ENCODE measurements at places on chromosomes 1 and 21. TPM values are rescaled to one million over a fixed set of nuclear protein-coding genes. Genes with fewer than 3 reads are reported as not detected.

The RBM15 gene
- total RNA-seq: 25.9 TPM

- no peak for DNase-seq
- H3K36me3 ChIP-seq: no peaks in the 10 kb centered on the region
- no peak overlapping the region for H3K27ac ChIP-seq
- H3K27me3 ChIP-seq: no peaks in the 10 kb centered on the region
- H3K4me3 ChIP-seq: no peak overlapping the region
Observed at GRCh38 chr1:87451229-87451920, 122.7 kb downstream of the LMO4 start.

The GLMN gene
- 4.7 TPM for total RNA-seq

The BNIPL gene
- 0.26 TPM for total RNA-seq

DNA sequence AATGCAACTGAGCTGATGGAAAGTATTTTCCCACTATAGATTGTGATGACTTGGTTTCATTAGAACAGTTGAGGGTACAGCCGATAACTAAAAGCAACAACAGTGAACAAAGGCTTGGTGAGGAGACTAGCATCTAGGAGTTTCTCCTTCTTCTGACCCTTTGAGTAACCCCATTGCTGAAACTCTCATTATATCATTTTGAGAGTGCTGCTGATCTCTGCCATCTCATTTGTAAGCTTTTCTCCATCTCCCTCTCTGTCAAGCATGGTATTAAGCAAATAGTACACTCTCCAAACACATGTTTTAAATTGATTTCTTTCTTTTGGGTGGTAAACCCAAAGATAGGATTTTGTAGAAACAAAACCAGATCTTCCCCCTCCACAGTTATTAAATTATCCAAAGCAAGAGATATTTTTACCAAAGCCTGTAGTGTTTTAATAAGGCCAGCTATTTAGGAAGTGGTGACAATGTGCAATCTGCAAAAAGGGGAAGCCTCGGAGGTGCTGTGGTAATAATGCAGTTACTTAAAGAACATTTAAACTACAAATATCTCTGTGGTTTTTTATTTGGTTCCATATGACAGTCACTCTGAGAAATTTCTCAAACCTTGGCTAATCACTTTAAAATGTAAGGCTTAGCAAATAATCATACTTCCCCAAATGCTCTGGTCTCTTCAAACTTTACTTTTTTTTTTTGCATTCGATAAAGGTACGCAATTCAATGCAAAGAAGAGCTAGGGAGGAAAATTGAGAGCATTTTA, 287.5 kb downstream of the HLX start:
- H3K27ac ChIP-seq: no peak overlapping the region
- no peaks in the 10 kb centered on the region for H3K4me1 ChIP-seq
- no peaks in the 10 kb centered on the region for H3K27me3 ChIP-seq
- DNase-seq: no peak
- no peaks in the 10 kb centered on the region for H3K36me3 ChIP-seq

DNA sequence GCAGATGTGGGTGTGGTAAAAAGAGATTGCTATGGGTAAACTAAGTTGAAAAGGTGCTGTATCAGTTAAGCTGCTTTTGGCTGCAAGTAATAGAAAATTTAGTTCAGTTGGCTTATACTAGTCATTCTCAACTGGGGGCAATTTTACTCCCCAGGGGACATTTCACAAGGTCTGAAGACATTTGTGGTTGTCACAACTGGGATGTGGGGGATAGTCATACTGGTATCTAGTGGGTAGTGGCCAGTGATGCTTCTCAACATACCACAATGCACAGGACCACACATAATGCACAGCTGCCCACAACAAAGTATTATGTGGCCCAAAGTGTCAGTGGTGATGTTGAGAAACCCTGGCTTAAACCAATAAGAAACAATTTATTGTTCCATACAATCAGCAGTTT, 31.4 kb downstream of the SERTAD4 start:
- H3K36me3 ChIP-seq: no peaks in the 10 kb centered on the region
- no peaks in the 10 kb centered on the region for H3K27me3 ChIP-seq
- no peak for DNase-seq
- H3K4me1 ChIP-seq: peaks cover 10% of the 10 kb centered on the region
- no peak overlapping the region for H3K4me3 ChIP-seq

All from body of pancreas (tissue), 4 donors.